ENCODE measurements at places on chromosomes 7 and 10.

- no peak for DNase-seq
Observed at GRCh38 chr10:48602401-48603135, 2.3 kb downstream of the ARHGAP22 start.

GRCh38 chr10:121921238-121921931, 6.4 kb downstream of the ATE1 start:
- DNase-seq: no peak

GRCh38 chr10:113849946-113850345, 3.9 kb downstream of the DCLRE1A start:
- DNase-seq: no peak

DNA sequence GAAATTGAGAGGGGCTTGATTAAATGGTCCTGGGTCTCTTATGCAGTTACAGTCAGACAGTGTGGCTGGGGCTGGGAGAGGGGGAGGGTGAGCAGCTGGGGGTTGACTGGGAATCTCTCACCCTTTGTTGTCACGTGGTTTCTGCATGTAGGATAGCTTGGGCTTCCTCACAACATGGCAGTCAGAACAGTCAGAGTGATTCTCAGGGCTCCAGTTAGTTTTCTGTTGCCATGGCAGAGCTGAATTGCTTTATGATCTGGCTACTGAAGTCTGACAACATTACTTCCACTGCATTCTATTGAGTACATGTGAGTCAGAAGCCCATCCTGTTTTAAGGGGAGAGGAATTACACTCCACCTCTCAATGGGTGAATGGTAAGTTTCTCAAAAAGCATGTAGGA, 102.7 kb downstream of the WDR11 start:
- no peak for DNase-seq

GRCh38 chr7:141320287-141320686, 230.9 kb upstream of the AGK start:
- DNase-seq: no peak

DNA sequence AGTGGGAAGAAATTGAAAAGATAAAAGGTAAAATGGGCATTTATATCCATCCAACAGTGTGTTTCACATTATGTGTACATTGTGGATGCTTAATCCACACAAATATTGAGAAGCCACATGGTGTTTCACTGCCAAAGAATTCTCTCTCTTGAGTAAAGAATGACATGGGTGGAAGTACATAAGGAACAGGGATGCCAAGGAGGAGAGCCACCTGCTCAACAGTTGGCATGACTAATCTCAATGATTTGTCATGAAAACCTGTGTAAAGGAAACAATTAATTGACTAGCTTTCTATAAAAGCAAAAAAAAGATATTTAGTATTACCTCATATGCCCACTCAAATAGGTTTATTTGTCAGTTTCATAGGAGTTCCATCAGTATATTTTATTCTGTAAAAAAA, 43.1 kb downstream of the MAGI2 start:
- DNase-seq: no peak

DNA sequence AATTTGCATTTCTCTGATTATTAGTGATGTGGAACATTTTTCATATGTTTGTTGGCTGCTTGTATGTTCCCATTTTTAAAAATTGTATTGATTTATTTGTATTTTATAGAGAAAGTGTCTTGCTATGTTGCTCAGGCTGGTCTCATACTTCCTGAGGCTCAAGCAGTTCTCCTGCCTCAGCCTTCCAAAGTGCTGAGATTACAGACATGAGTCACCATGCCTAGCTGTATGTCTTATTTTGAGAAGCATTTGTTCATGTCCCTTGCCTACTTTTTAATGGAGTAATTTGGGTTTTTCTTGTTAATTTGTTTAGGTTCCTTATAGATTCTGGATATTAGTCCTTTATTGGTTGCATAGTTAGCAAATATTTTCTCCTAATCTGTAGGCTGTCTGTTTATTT, 214.2 kb upstream of the KAT6B start:
- DNase-seq: no peak

DNA sequence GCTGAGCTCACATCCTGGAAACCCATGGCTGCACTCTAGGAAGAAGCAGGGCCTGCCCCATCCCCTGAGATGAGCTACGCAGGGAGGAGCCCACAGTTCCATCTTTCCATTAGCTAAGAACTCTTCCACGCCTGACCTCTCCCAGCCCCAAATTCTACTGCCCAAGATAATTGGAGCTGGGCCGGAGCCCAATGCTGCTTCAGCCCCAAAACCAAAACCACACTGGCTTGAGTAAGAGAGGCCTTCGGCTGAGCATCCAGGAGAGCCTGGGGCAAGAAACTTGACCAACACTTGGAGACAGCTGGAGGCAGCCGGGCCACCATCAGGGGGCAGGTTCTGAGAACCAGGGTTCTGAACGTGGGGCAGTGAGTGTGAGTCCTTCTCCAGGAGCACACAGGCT, 116.1 kb upstream of the ZMIZ1 start:
- DNase-seq: no peak

Data from naive thymus-derived CD8-positive, alpha-beta T cell (primary cell).